ENCODE measurements at places on chromosomes 13 and 19.

GRCh38 chr19:50969413-50969760 is at the start of gene KLK6:
Gene KLK6 (minus strand): TSS chr19:50969591. CDS start chr19:50968104, 1,487 bp downstream.
- no peak for DNase-seq

DNA sequence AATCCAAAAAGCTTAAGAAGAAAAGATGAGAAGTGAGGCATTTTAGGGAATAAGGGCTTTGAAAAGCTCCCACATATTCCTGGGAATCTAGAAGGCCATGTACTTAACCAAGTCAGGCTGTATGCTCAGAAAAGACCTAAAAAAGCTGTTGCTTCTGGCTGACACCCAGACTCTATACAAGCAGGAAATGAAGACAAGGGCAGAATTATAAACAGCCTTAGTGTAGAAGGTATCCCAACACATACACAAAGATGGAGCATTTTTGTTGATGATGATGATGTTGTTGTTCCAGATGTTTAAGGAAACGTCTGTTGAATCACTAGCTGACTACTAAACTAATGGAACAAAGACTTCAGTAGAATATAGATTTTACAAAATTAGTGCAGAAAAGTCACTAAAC is 26.1 kb upstream of the N4BP2L1 start:
- no peak for DNase-seq

GRCh38 chr19:41515015-41515652 is 60.8 kb upstream of the CEACAM21 start:
- DNase-seq: no peak

- DNase-seq: no peak
Observed at GRCh38 chr13:111922086-111922485, 144.9 kb upstream of the SOX1 start.

- no peak for DNase-seq
Observed at GRCh38 chr19:2312820-2313501, 5.0 kb upstream of the LINGO3 start.

DNA sequence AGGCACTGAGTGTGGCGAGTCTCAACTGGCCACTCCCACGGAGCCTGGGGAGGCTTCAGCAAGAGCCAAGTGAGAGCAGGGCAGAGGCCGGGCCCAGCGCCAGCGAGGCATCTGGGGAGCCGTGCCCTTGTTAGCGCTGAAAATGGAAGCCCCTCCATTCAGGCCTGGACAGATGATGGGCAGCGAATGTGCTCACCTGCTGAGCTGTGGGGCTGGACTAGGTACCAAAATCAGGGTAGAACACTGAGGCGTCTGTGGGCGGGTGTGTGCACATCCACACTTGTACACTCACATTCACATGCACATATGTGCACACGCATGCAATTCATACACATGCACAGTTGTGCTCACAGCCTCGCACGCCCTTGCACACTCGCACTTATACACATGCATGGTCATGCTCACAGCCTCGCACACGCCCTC is 20.7 kb downstream of the NAXD start:
- no peak for DNase-seq

- DNase-seq: no peak
Observed at GRCh38 chr19:11142528-11143171, 12.9 kb downstream of the SPC24 start.

GRCh38 chr19:30135797-30136196 is 193.8 kb downstream of the URI1 start:
- DNase-seq: no peak

- DNase-seq: no peak
Observed at GRCh38 chr19:54432144-54432738, 16.8 kb upstream of the LENG8 start.

- no peak for DNase-seq
Observed at GRCh38 chr13:77521194-77521593, 14.3 kb upstream of the SCEL start.

- no peak for DNase-seq
Observed at GRCh38 chr13:44805585-44805984, 183.7 kb downstream of the NUFIP1 start.

GRCh38 chr13:35978607-35979316 is 152.4 kb downstream of the DCLK1 start:
- peak; percentile 27 for DNase-seq

GRCh38 chr13:49265822-49266221 is 18.1 kb downstream of the CDADC1 start:
- DNase-seq: no peak

- DNase-seq: no peak
Observed at GRCh38 chr13:113220141-113220598, 10.8 kb downstream of the CUL4A start.

Data from DND-41 (cell line).